ENCODE measurements at places on chromosomes 5 and 9.

DNA sequence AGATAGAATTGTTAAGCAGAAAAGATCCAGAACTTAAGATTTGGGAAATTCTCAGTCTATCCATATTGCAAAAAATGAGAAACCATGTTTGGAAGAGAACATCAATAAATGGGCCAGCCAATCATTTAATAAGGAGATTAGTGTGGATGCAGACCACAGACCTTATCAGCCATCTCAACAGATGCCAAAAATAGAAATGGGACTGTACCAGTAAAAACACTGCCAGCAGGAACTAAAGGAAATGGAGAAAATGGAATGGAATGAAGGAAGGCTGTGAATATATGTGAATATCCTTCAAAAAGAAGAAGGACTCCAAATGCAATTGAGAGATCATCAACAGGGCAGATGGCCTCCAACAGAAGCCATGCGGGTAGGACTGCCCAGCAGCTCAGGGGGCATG lies 52.7 kb upstream of the ZNF618 start:
- no peak for DNase-seq

DNA sequence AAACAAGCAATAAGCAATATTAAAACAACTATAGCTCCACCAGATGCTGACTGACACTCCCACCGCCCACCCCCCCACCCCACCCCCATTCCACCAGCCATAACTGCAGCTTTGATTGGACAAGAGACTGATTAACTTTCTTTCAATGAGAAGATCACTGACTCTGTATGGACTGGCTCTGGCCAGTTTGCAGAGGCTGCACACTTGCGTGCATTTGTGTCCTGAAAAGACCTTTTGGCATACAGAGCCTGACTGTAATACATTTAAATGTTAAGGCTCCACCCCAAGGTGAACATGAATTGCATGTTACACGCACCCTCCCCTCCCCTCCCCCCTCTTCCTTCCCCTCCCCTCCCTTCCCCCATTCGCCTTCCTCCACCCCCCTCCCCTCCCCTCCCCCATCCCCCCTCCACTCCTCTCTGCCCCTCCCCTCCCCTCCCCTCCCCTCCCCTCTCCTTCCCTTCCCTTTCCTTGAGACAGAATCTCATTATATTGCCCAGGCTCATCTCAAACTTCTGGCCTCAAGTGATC lies 31.1 kb downstream of the FGD3 start:
- no peak for DNase-seq

DNA sequence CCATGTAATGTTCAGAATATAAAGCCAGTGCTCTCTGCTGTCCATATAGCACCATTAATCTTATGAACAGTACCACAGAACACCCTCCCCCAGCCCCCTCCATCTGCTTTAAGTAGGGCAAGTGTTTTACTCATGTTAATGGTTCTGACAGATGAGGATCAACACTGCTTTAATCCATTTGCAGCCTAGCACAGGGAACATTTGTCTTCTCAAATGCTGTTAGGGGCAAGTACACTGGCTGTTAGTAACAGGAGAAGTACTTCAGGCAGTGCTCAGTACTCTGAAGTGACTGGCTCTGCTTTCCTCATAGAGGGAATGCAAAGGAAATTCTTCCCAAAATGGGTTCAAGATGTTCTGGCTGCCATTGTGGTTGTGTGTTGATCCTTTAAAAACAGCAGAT lies 202.6 kb downstream of the DCP2 start:
- DNase-seq, result no peak

GRCh38 chr5:124599028-124599973 lies 147.1 kb downstream of the ZNF608 start:
- peak; percentile 54 for DNase-seq

GRCh38 chr9:81565144-81565543 lies 124.2 kb downstream of the TLE1 start:
- DNase-seq, result peak; percentile 47

- DNase-seq, result no peak
Measured at GRCh38 chr9:33117306-33117705, 40.8 kb upstream of the SMU1 start.
